ENCODE measurements at places on chromosomes 3 and 15.

GRCh38 chr3:184004476-184004875 is 13.2 kb downstream of the ABCC5 start:
- no peak for DNase-seq

GRCh38 chr3:37551857-37552256 is 309.8 kb upstream of the CTDSPL start:
- no peak for DNase-seq

DNA sequence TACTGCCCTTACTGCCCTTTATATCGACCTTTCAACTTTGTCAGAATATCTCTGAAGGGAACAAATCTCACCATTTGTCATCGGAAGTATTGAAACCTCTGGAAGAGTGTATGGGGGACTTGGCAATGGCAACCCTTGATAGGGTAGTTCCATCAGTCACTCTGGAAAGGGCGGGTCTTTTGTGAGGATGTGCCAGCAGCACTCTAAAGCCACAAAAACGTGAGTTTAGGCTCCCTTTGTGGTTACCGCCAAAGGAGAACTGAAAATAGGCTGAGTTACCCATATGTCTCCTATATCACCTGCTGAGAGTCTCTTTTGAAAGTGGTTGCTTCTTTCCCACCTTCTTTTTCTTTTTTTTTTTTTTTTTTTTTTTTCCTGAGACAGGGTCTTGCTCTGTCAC is 296.8 kb upstream of the CHRM5 start:
- no peak for DNase-seq

DNA sequence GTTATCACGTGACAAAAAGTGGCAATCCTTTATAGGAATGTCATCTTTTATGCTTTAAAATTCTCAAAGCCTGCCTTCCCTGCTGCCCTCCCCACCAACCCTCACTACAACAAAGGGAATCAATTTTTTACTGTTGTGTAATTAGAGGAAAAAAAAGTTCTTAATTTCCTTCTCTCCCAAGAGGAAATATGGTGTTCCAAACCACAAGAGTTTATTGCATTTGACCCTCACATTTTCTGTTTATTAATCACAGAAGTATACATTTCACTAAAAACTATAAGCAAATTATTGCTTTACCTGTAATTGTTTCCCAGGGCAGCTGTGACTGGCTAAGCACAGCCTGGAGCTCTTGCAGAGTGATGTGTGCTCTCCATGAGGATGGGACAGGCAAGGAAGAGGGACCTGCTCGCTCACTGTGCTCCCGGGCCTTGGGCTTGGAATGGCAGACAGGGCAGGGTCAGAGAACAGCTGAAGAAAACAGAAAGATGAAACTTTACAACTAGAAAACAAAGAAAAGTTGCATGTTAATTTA is 31.3 kb upstream of the ATP10A start:
- no peak for DNase-seq

- no peak for DNase-seq
Measured at GRCh38 chr15:90413411-90414379, 25.7 kb downstream of the IQGAP1 start.

GRCh38 chr3:183381179-183381578 is 47.2 kb downstream of the MCF2L2 start:
- no peak for DNase-seq

- DNase-seq, result peak; percentile 6
Measured at GRCh38 chr3:107117922-107118536, 259.2 kb upstream of the CCDC54 start.

GRCh38 chr15:82128401-82129148 is 82.8 kb upstream of the MEX3B start:
- DNase-seq, result no peak

DNA sequence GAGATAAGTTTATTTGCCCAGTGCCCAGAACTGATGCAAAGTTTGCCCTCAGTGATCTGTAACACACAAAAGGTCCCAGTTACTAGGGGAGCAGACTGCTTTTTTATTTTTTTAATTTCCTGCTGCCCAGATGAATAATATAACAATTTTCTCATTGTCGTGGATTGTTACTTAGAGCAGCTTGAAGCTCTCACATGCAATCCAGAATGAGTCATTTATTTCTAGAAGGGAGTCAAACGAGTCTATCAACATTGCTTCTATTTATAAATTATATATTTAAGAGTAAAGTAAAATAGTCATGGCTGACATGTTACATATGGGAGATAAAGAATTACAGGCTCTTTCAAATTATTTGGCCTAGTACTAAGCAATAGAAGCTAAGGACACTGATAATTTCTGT is 41.3 kb downstream of the MEIS2 start:
- DNase-seq, result no peak

- no peak for DNase-seq
Measured at GRCh38 chr3:39135170-39135805, 18.1 kb downstream of the CSRNP1 start.

DNA sequence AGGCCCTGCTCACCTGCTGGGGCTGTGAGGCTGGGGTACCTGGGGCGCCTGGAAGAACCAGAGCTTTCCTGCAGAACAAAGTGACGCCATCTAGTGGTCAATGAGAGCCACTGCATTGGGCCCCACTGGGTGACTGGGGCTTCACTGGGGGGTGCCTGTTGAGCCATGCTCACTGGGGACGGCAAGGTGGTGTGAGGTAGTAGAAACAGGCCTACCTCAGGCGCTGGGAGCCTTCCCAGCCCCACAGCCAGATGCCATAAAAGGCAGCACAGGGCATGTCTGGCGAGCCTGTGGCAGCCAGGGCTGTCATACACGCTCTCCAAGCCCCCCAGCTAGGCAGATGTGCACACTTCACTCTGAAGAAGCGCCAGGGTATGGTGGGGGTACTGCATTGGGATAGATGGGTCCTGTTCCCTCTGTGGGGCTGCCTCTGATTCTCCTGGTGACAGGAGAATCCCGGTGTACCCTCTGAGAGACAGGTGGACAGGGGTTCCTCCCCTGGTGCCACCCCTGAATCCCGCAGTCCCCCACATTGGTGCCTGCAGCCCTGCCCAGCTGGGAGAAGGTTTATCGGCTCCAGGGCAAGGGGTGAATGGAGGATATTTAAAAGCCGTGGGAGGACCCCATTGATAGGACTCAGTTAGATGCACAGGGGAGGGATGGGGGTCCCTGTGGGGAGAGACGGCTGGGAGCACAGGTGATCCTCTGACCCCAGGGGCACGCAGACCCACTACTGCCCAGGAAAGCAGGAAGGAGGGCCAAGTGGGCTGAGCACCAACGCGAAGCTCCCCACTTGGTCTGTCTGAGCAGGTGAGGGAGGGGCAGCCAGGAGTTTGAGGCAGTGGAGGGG is 178.8 kb downstream of the NSMCE3 start:
- DNase-seq, result peak; percentile 48

GRCh38 chr15:38053776-38054175 is 119.3 kb downstream of the TMCO5A start:
- no peak for DNase-seq

GRCh38 chr15:35566991-35567390 is 21.0 kb upstream of the DPH6 start:
- no peak for DNase-seq

- no peak for DNase-seq
Measured at GRCh38 chr15:58224068-58224467, 85.9 kb downstream of the AQP9 start.

DNA sequence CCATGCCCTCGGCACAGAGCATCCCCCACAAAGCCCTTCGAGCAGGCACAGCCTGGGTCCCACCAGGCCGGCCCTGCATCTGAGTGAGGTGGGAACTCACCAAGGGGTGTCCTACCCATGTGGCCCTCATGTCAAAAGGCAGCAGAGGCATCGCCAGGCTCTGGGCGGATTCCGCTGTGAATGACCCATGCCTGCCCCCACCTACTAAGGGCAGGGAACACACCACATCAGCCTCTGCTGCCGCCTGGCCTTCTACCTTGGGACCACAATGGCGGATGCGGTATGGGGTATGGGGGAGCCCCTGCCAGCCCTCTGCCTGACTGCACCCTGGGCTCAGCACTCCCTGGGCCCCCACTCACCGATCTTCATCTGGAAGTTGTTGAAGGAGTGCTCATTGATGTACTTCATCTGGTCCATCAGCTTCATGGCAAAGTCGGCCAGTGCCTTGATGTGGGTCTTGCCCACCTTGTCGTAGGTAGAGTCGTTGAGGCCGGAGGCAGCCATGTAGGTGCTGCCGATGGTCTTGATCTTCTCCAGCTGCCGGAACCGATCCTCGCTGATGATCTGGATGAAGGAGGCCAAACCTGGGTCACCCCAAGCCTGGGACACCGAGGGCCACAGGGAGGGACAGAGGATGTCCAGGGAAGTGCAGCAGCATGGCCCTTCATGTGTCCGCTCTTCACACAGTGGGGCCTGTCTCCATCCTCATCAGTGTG is 87.8 kb downstream of the SEC22A start:
- no peak for DNase-seq

DNA sequence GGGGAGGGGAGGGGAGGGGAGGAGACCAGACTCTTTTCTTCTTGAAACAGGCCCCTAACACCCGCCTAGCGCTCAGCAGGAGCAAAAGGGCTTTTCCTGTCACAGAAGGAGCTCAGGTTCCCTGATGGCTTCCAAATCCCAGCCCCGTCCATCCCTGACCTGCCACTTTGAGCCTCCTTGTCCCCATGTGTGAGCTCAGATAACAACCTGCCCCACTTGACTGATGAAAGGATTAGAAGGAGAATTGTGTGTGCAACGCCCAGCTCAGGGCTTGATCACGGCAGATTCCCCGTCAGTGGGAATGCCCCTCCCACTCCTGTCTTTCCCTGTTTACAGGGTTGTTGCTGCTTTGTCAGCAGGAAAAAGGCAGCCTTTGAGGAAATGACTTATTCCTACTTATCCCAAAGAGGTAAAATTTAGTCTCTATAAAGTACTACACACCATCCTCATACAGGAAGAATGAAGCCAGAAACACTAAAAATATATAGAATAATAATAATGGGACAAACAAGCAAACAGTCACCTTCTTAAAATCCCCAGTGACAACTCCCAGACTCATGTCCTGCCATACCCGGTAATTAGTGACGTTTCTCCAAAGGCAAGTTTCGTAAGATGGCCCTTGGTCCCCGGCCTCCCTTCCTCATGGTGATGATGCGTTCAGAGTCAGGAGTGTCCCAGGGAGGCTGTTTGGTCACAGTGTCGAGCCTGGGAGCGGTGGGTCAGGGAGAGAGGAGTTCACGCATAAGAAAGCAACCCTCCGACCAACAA is 6.1 kb upstream of the LRRC15 start:
- DNase-seq, result no peak

DNA sequence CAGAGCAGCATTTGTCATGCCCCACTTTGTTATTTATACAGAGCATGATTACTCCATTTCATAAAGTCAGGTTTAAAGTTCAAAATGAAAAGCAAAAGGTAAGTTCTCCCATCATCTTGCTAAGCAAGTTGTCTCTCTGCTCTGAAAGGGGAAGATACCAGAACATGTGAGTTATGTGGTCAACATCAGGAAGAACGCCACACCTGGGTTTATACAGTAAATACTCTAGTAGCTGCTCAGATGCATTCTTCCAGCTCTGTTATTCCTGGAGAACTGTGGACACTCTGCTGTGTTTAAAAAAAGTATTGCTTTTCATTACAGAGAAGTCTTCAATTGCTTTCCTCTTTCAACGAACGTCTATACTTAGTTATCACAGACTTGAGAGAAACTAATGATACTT is 145.7 kb downstream of the PLCL2 start:
- DNase-seq, result no peak

DNA sequence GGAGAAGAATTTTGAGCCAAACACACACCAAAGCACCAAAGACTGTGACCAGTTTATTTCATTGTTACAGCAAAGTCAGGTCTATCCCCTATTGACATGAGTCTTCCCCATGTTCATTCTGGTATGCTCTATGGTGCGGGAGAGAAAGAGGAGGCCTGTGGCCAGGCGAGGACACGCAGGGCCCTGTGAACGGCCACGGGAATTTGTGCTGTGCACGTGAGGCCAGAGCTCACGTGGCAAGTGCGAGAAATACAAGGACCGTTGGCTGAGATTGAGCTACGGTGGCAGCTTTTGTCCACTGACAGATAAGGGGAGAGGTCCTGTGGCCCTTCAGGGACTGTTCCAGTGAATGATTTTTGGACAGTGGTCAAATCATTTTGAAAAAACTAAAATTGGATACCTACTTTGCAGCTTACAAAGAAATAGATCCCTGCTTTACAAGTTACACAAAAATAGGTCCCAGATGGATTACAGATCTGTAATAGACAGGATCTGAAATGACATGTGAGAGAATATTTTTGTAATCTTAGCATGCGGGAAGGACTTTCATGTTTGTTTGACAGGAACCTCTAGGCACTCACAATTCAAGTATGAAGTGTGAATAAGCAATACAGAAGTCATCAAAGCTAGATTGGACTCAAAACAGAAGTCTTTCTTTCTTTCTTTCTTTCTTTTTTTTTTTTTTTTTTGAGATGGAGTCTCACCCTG is 9.2 kb downstream of the ZSCAN2 start:
- DNase-seq, result no peak

GRCh38 chr3:195542316-195542697 is 818 bp downstream of the PPP1R2 start:
- DNase-seq, result peak; percentile 55

DNA sequence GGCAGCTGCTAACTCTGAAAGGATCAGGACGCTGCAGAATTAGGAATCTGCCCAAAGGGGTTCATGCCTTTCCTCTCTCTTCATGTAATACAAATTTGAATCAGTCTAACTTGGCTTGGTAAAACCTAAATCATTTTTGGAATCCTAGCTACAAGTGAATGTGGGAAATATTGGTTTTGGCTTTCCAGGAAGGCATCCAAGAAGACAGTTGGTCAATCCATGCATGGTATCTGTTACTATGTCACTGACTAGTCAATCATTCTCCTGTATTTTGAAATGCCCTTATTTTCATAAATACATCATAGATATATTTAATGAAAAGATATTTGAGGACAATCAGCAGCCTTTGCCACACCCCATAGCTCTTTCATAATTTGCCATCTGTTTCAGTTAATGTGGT is 7.5 kb upstream of the PLS1 start:
- no peak for DNase-seq

DNA sequence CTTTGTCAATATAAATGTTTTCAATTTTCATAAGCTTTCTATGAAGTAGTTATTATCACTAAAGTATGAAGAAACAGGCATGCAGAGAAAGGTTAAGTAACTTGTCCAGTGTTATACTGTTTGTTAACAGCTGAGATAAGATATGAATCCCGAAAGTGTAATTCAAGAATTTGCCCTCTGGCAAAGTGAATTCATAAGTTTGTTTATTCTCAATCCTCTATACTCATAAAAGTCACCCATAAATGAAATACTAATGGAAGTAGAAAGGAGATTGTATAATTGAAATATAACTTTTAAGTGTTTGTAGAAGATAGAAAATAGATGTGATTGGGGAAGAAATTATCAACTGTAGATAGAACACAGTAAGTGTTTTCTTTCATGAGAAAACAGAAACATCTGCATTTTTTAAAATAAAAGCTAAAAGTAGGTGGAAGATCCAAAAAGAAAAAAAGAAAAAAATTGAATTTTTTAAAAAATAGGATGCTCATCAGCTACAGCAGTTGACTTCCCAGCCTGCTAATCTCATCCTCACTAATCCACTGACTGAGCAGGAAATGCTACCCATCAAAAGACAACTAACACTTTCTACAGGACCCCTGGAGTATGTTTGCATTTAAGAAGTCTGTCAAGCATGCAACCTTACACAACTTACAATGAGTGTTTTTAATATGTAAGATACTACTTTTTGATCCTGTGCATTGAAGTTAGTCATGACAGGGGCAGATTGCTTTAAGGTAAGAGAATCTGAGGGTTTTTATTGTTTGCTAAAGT is 878.1 kb downstream of the SI start:
- no peak for DNase-seq
